ENCODE measurements at places on chromosomes 6 and 20. TPM values are rescaled to one million over a fixed set of nuclear protein-coding genes. Genes with fewer than 3 reads are reported as not detected.

The ZSCAN12 gene
- total RNA-seq: 5.1 TPM

The SEL1L2 gene
- not detected for total RNA-seq

The NRN1 gene
- 29.0 TPM for total RNA-seq

The RAET1L gene
- not detected for total RNA-seq

The OR12D3 gene
- total RNA-seq: not detected

The CAP2 gene
- total RNA-seq: 0.20 TPM

The DEFB127 gene
- total RNA-seq: not detected

The RWDD2A gene
- 2.2 TPM for total RNA-seq

The CRISP3 gene
- not detected for total RNA-seq

The PPP1R11 gene
- 30.1 TPM for total RNA-seq

Measured in subcutaneous preadipocyte (primary cell).